HCT116 (cell line): ENCODE measurements at places on chromosomes 16 and 17.
A peak's percentile ranks its signal among the peaks of the same experiment; 100 is the strongest.

DNA sequence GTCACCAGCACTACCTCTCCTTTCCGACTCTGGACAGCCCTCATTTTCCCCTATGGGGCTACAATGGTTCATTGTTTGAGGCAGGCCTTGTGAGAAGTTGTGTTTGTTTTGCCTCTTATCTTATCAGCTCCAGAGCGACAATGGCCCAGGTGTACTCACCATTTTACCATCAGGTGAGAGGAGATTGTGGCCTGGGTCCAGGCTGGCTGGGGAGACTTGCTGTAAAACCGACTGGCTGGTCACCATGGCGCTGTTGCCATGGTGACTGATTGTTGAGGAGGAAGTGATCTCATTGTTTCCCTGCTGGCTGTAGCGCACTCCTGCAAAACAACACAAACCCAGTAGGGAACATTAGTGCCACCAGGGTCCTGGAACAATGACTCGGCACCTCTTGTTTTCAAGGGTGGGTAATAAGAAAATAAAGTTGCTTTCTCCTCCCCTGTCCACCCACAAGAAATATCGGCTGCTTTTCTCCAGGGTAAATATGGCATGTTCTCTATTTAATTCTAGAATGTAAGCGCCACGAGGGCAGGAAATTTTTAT lies 34.4 kb downstream of the HNF1B start:
- DNase-seq: peak; percentile 22

- peak; percentile 77 for DNase-seq
These were observed 5.7 kb upstream of the MILR1 start for GRCh38 chr17:64443086-64443760.

DNA sequence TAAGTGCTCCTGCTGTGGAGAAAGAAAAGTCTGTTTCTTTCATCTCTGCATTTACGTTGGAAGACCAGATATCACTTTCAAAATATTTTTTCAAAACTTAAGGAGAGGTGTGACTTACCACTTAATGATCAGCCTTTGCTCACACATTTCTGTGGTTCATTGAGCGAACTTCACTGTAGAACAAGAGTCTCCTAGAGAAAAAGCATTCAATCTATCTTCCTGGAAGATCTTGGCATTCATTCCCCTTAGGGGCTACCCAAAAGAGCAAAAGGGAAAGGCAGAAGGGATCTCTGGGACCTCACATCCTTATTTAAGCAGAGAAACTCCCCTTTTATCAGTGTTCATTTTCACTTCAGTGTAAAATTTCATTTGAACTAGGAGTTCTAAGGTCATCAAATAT lies 61.2 kb downstream of the HS3ST3A1 start:
- DNase-seq: no peak

- DNase-seq: no peak
These were observed 48.0 kb upstream of the ZFHX3 start for GRCh38 chr16:73095885-73096421.

- no peak for DNase-seq
These were observed at the start of gene BTBD17 for GRCh38 chr17:74361230-74362068. Gene BTBD17 (minus strand): TSS chr17:74361868. CDS start chr17:74361819, 49 bp downstream.

- DNase-seq: no peak
These were observed 32.2 kb downstream of the ITGAE start for GRCh38 chr17:3768769-3769168.

GRCh38 chr16:23781176-23781575 lies 26.4 kb downstream of the CHP2 start:
- DNase-seq: no peak

- DNase-seq: no peak
These were observed 33.6 kb upstream of the MED9 start for GRCh38 chr17:17443173-17443572.

GRCh38 chr16:79185711-79186110 lies 414.8 kb downstream of the MAF start:
- DNase-seq: no peak

DNA sequence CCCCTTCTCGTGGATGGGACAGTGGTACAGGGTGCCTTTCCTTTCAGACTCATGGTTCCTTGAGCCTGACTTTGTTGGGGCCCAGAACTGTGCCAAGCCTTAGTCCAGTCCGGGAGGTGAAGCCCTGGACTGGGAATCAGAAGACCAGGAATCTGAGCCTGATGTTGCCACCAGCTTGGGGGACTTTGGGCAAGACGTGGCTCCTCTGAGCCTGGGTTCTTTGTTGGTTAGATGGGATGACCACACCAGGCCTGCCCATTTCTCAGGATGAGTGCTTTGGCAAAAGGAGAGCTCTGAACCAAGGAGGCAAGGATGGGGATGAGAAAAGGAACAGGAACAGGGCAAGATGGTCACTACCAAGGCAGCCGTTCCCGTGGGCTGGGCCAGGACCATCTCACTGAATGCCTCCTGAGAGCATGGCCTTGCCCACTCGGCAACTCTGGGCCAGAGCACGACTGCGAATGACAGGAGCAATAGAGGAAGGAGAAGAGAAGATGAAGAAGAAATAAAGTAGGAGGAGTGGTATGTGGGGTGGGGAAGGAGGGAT lies 32.5 kb downstream of the PITPNM3 start:
- no peak for DNase-seq

- no peak for DNase-seq
These were observed 7.3 kb downstream of the CHMP6 start for GRCh38 chr17:80998748-80999535.

DNA sequence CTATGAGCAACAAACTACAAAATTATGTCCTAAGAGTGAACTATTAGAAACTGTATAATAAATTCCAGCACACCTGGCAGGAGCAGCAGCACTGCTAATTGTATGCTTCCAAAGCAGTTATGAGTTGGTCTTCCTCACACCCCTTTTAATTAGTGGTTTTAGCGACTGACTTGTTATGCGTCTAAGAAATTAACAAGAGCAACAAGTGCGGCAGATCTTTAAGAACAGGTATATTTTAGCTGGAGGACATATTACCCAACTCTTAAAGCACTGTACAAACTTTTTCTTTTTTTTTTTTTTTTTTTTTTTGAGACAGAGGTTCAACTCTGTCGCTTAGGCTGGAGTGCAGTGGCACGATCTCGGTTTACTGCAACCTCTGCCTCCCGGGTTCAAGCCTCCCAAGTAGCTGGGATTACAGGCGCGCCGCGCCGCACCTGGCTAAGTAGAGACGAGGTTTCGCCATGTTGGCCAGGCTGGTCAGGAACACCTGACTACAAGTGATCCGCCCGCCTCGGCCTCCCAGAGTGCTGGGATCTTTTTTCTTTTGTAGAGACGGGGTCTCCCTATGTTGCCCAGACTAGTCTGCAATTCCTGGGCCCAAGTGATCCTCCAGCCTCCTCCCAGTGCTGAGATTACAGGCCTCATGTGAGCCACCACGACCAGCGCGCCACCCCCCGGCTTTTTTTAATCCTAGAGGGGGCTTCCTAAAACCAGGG lies 1.6 kb upstream of the FBXL20 start:
- no peak for DNase-seq

- no peak for DNase-seq
These were observed 18.2 kb downstream of the ZNF213 start for GRCh38 chr16:3152991-3153368.

DNA sequence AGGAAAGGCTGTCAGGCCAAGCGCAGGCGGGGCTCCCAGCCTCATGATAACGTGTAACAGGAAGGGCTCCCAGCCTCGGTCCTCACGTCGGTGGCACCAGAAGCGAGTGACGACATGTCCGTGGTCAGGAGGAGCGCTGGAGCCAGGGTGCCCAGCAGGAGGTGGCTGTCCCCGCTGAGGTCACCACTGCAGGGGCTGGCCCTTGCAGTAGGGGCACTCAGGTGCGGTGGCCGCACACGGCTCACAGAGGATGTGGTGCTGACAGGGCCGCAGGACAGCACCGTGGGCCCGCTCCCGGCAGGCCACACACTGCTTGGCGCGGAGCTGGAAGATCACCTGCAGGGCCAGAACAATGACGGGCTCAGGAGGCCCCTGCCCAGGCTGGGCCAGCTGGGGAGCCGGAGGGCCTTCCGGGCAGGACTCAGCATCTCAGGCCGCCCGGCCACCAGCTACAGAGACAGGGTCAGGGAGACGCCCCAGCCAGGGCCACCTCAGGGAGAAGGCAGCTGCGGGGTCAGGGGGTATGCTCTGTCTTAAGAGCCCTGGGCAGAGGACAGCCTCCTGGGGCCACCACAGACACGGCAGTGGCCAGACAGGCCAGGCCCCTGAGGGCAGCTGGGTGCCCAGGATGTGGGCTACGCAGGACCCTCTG lies 14.5 kb downstream of the GNPTG start:
- no peak for DNase-seq

GRCh38 chr16:87032554-87032953 lies 284.6 kb downstream of the C16orf95 start:
- DNase-seq: no peak

DNA sequence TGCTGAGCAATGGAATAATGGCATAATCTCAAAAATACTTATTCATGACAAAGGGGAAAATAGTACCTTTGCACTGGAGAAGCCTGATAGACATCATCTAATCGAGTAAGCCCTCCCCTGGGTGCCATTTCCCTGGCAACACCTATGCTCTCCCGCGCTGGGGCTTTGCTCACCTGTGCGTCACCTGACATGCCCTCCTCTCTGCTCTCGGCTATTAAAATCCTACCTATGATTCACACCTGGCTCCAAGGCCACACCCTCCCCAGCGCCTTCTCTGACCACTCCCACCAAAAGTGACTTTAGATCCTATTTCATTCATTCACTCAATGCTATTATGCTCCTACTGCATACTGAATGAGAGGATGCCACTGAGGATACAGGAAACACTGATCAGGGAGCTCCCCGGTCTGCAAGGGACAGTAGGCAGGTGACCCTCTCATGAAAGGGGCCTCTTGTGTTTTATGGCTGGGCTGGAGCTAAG lies 83.9 kb downstream of the NT5M start:
- peak; percentile 48 for DNase-seq

GRCh38 chr17:56149266-56150036 lies 3.8 kb upstream of the ANKFN1 start:
- no peak for DNase-seq

DNA sequence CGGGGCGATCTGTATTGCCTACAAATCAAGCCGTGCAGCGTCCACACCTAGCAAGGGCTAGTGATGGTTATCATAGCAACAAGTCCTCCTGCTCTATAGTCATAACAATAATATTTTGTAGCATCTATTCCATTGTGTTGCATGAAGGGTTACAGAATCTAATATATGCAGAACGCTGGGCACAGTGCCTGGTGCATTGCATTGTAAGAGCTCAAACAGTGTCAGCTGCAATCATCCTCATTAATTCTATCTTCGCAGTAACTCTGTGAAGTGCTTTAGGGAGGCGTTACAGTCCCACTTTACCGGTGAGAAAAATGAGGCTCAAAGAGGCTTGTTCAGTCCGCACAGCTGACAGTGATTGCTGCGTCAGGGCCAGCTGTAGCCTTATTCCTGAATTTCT lies 149.4 kb downstream of the RBFOX1 start:
- no peak for DNase-seq

GRCh38 chr16:75305364-75306098 lies 54.1 kb upstream of the BCAR1 start:
- peak; percentile 100 for DNase-seq

DNA sequence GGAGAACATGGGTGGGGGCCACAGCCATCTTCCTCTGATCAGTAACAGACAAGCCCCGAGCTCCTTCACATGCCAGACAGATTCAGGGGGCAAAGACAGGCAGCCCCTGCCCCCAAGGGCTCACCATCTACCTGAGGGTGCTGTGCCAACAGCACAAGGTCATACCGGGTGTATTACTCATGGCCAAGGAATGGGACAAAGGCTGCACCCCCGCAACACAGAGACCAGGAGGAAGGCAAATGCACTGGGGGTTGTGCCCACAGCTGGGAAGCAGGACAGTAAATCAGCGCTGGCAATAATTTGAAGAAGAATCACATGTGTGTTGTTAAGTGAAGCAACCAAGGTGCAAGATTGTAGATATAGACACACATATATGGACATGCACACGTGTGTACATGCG lies 137.1 kb downstream of the C16orf95 start:
- DNase-seq: no peak

GRCh38 chr17:5226940-5227878 lies 7.5 kb downstream of the SCIMP start:
- DNase-seq: no peak

DNA sequence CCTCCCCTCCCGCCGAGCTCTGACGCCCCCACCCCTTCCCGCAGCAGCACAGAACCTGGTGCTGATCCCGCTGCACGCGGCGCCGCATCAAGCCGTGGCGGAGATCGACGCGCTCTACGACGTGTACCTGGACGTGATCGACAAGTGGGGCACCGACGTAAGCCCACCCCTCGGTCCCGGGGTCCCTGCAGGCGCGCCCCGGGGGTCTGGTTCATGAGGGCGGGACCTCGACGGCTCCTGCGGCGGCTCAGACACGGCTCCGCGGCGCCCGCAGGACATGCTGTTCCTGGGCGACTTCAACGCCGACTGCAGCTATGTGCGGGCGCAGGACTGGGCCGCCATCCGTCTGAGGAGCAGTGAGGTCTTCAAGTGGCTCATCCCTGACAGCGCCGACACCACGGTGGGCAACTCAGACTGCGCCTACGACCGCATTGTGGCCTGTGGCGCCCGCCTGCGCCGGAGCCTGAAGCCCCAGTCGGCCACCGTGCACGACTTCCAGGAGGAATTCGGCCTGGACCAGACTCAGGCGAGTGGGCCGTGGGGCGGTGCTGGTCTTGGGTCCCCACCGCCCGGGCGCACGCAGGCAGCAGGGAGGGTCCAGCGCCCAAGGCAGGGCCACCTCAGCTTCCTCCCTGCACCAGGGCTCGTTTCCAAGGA lies 1.4 kb downstream of the DNASE1L2 start:
- DNase-seq: no peak

- no peak for DNase-seq
These were observed 35.1 kb upstream of the SREBF1 start for GRCh38 chr17:17871913-17872312.

GRCh38 chr17:44350733-44351226 lies 5.7 kb downstream of the GRN start:
- no peak for DNase-seq

DNA sequence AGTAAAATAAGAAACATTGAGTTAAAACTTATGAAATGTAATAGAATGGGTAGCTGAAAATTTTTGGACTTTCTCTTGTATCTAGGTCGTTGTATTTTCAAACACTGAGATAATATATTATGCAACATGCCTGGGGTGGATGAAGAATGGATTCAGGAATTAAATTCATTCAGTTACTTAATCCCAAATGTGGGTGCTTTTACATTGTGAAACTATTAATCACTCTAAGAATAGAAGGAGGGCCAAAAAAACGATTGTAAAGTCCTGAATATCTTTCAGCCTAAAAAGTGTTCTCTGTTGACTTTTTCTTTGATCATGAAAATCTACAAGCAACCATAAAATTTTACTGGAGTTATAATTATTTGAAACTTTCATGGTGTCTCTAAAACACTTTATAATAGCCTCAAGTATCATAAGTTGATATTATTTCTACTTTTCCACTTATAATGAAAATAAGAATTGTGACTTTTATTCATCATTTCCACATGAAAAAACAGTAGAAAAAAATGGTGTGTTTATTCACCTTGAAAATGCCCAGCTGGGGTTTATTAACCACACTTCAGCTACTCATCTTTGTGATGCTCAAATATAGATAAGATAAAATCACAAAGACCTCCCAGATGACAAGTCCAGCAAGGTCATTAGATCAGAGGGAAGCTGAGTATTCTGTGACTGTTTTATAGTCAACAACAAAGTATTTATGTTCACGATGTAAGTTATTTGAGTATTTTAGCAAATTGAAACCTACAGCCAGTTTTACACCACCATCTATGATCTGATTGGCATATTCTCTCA lies 619.9 kb upstream of the SOX9 start:
- no peak for DNase-seq

GRCh38 chr17:58184308-58184985 lies 8.1 kb upstream of the EPX start:
- peak; percentile 55 for DNase-seq

- no peak for DNase-seq
These were observed 393.1 kb downstream of the CNTNAP4 start for GRCh38 chr16:76670125-76670857.

GRCh38 chr17:69361156-69361555 lies 34.2 kb upstream of the ABCA5 start:
- no peak for DNase-seq
